IPS DF 6.9 (cell line): ENCODE measurements at places on chromosomes 7 and 10.
A peak's percentile ranks its signal among the peaks of the same experiment; 100 is the strongest.

GRCh38 chr7:26372704-26373103 lies 81.0 kb downstream of the SNX10 start:
- DNase-seq: no peak

- no peak for DNase-seq
These were observed 1370.6 kb upstream of the LRRTM3 start for GRCh38 chr10:65555192-65555591.

GRCh38 chr10:104483582-104483981 lies 129.9 kb downstream of the CFAP58 start:
- DNase-seq: no peak

- DNase-seq: no peak
These were observed 111.7 kb downstream of the PODXL start for GRCh38 chr7:131444683-131445082.

GRCh38 chr7:29878081-29878688 lies 71.9 kb downstream of the WIPF3 start:
- no peak for DNase-seq

DNA sequence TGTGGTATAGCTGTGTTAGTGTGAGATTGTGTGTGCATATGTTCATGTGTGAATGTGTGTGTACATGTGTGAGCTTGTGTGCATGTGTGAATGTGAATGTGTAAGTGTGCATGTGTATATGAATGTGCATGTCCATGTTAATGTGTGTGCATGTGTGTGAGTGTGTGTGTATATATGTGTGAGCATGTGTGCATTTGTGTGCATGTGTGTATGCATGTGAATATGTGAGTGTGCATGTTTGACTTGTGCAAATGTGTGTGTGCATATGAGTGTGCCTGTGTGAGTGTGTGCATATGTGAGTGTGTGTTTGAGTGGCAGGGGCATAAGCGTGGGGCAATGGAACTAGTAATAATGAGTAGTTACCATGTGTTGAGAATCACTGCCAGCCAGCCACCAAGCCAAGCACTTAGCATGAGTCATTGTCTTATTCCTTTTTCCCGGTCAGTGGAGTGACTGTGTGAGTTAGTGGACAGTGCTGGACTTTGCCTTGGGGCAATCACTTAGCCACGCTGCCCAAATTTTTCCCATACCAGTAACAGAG lies 46.3 kb upstream of the SHH start:
- no peak for DNase-seq

- DNase-seq: no peak
These were observed 13.6 kb upstream of the BPGM start for GRCh38 chr7:134632937-134633540.

DNA sequence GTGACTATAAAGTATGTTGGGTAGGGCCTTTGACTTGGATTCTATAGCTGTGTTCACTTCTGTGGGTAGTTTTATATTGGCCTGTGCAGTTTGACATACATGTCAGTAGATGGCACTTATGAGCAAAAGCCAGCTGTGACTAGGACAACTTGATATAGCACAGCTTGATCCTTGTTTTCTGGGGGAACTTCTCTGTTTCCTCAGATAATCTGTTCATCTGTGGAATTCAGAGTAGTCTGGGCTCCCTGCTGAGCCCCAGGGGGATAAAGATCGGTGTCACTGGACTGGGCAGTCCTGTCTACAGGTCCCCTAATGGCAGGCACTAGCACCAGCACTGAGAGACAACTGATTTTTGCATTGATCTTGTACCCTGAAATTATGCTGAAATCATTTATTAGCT lies 25.4 kb downstream of the CYP2C9 start:
- DNase-seq: peak; percentile 47

DNA sequence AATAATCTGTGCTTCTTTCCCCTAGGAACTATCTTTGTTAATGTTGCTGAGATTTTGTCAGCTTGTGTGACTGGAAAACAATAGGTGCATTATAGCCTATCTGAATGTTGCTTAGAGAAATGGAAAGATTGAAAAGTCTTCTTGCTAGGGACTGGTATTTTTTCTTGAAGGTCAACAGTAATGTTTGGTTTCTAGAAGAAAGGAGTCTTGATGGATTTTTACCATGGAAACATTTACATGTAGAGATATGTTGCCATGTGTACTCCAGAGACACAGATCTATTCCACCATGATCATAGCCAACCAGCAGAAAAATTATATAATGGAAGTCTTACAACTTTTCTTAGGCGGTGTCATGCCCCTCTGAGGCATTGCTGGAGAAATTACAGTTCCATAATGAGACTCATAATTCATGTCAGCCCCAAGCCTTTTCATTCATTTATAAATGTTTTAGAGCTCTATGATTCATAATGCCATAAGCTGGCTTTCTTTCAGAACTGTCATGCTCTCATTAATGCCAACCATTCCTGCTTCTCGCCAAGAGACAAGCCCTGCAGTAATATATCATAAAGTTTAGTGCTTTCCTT lies 175.1 kb upstream of the PTPRZ1 start:
- DNase-seq: no peak

GRCh38 chr10:5844345-5845055 lies 31.3 kb upstream of the GDI2 start:
- DNase-seq: no peak

- DNase-seq: no peak
These were observed 273.3 kb downstream of the FZD1 start for GRCh38 chr7:91537260-91538152.
